Activated CD4-positive, alpha-beta T cell treated with anti-CD3 and anti-CD28 coated beads for 48 hours (primary cell): ENCODE measurements at places on chromosomes 16 and 17.

DNA sequence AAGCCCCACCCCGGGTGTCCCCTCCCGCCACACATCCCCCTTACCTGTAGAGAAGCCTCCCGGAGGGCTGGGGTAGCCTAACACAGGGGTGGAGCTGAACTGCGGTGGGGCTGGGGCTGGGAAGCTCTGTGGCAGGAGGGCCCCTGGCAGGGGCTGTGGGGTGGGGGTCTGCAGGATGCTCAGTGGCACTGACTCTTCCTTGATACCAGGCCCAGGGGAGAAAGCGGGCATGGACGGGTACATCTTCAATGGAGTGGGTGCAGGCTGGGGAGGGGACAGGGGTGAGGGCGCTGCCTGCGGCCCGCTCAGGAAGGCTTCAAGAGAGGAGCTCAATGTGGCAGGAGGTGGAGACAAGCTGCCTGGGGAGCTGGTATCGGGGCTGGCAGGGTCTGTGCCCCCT, 16.7 kb downstream of the SREBF1 start:
- DNase-seq: no peak

- no peak for DNase-seq
Measured at GRCh38 chr16:18039931-18040330, 296.6 kb downstream of the NPIPA8 start.

DNA sequence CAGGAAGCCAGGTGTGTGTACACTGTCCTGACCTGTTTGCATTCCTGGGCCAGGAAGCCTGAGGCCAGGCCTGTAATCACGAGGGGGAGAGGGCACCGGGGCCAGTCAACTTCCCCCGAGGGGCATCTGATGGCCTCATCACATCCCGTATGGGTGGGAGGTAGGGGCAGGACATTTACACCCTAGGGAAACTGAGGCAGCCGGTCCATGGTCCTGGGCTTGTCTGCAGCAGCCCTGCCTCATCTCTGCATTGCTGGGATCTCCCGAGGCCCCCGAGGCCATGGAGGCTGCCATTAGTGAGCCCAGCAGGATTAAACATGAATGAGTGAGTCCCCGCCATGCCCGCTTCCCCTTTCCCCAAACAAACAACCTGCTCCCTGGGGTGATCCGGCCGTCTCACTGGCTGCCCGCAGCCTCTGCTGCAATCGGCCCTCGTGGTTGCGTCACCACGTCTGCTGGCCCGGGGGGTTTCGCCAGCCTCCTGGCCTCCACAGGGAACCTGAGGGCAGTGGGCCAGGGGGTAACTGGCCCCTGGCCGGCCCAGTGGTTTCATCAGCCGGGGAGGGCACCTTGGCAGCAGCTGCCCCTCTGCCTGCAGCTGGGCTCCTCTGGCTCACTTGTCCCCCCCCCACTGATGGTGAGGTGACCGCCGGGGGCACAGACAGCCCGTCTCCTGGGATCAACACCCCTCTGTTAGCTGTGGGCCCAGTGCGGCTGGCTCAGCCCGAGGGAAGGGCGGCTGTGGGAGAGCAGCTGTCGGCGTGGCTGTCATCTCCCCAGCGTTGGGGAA, 88.3 kb upstream of the GSE1 start:
- DNase-seq: no peak

- DNase-seq: no peak
Measured at GRCh38 chr16:68645494-68646388, 631 bp downstream of the CDH3 start.

- no peak for DNase-seq
Measured at GRCh38 chr16:23968176-23968575, 132.4 kb downstream of the PRKCB start.

DNA sequence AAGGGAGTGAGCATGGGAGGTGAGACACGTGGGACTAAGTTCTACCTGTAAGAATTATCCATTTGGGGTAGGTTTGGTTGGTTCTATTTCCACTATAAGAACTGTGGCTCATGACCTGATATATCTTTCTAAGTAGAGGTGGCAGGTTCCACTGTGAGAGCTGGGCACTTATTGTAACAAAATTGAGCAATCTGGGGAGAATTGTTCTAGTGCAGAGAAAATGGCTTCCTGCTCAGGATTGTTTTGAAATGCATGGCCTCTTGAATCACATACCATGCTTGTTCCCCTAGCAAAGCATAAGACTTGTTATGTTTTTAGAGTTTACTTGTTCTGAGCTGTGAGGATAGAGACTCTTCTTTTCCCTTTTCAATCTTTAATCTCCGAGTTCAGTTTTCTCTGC, 125.9 kb downstream of the MAP2K6 start:
- no peak for DNase-seq

DNA sequence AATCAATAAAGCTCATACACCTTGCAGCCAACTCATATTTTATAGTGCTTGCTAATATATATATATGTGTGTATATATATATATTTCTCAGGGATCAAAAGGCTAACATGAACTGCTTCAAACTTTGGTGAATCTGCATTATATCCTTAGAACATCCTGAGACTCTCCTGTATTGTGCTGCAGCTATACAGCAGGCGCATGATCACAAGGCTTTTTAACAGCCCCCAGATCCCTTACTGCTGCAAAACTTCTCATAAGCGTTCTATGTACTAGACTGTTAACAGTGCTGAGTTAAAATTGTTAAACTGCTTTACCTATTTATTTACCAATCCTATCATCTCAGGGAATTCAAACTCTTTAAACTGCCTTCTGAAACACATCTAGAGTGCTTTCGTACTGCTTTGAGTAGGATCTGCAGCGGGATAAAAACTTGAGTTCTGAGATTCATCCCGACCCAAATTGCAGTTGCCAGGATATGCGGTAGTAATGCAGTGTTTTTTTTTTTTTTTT, 1.3 kb downstream of the GPATCH8 start:
- DNase-seq: no peak

- DNase-seq: peak; percentile 42
Measured at GRCh38 chr16:72172105-72173034, at the start of gene PMFBP1. Gene PMFBP1 (minus strand): TSS chr16:72172155. CDS start chr16:72171208, 947 bp downstream.

- no peak for DNase-seq
Measured at GRCh38 chr16:58451945-58452401, 48.0 kb upstream of the NDRG4 start.

- DNase-seq: no peak
Measured at GRCh38 chr17:77460514-77461046, 319.8 kb downstream of the SEC14L1 start.

- DNase-seq: no peak
Measured at GRCh38 chr17:56583772-56584171, 9.7 kb upstream of the NOG start.

DNA sequence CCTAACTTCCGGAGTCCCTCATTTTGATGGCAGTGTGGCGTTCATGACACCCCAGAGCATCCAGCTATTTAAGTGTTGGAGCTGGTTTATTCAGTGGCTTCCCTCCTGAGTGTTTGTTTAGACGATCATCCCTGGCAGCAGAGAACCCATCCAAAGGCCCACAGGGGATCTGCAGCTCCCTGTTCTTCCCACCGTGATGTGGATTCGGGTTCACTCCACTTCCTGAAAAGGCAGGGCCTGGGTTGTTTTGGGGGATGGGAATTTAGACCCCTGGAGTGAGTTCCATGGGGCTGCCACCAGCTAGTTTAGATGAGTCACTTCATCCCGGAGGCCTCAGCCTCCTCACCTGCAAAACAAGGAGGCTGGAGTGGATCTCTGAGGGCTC, 2.3 kb downstream of the KSR1 start:
- DNase-seq: no peak

DNA sequence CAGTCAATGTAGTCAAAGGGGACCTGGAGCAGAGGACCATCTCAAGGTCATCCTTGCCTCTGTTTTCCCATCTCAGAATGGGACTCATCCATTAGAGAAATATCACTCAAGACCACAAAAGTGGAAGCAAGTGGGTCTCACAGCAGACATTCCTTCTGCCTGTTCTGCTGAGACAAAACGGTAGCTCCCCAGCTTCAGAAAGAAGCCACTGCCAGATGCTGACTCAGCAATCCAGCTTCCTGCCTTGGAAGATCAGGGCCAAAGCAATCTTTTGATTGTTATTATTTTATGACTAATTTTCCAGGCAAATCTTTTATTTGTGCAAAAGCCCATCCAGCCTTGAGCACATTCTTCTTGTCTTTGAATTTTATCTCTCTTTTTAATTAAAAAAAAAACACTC, 86.8 kb downstream of the CCT6B start:
- no peak for DNase-seq

DNA sequence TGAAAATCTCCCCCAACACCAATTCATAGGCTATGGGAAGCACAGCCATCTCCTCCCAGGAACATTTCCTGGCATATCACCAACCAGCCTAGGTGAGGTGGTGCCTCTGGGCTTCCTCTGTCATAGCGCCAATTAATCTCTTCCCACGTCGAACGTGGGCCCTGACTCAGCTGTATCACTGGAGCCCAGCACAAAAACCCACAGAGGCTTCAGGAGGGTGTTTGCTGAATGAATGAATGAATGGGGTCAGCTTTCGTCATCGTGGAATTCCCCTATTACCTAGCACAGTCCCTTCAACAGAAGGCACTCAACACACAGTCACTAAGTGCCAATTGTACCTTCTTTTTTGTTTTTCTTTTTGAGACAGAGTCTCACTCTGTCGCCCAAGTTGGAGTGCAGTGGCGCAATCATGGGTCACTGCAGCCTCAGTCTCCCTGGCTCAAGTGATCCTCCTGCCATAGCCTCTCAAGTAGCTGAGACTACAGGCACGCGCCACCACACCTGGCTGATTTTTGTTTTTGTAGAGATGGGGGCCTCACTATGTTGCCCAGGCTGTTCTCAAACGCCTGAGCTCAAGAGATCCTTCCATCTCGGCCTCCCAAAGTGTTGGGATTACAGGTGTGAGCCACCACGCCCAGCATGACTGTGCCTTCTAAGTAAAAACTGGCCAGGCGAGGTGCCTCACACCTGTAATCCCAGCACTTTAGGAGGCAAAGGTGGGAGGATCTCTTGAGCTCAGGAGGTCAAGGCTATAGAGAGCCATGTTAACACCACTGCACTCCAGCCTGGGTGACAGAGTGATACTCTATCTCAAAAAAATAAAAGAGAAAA, 4.1 kb downstream of the ZNF688 start:
- DNase-seq: peak; percentile 81

DNA sequence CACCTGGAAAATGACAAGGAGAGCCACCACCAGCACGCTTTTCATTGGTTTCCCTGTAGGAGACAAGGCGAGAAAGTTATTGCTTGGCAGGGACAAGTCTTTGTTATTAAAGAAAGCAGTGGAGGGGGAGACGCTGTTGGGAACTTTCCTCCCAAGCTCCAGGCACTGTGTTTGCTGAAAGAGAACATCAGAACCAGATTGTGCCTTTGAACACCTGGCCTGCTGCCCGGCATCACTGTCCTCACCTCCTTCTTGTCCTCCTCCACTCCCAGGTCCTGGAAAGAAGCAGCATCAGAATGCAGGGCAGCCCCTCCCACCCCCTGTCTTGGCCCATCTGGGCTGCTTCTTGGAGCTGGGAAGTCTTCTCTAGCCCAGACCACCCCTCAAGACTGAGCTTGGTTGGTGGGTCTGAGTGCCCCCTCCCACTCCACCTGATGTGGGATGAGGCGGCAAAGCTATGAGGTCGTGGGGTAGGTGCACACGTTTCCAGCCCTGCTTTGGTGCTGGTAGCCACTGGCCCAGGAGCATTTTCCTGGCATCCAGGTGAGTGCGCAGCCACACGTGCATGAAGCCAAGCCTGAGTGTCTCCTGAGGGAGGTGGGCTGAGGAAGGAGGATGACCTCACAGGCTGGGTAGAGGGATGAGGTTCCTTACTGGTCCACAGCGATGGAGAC, 6.2 kb downstream of the CCR7 start:
- no peak for DNase-seq

GRCh38 chr17:79850571-79851460, 11.6 kb upstream of the CBX4 start:
- DNase-seq: peak; percentile 46

DNA sequence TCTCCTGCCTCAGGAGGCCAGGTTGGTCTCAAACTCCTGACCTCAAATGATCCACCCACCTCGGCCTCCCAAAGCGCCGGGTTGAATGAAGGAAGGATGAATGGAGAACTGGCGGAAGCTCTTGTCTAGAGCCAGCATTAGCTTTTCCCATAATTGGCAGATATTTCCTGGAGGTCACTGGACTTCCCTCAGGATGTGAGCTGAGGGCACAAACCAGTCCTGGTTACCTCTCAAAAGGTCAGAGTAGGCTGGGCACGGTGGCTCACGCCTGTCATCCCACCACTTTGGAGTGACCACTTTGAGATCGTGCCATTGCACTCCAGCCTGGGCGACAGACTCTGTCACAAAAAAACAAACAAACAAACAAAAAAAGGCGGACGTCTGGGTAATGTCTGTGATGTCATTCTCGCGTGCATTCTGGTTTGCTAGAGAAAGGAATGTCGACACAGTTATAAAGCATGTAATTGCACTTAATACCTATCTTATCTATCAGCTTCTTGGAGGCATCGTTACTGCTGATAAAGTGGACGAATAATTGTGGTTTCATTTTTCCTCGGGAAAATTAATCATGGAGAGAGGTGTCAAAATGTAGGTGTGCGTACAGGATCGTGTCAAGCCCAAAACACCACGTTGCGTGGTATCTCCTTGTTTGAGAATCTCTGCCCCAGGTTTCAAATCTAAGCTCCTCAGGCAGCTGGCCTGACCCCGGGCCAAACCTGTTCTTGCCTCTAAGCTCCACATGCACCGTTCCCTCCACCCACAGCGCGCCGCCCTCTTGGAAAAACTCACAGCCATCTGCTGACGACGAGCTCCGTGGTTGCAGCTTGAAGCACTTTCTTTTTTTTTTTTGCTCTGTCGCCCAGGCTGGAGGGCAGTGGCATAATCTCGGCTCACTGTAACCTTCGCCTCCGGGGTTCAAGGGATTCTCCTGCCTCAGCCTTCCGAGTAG, 6.4 kb upstream of the CRK start:
- peak; percentile 30 for DNase-seq

- DNase-seq: no peak
Measured at GRCh38 chr16:81817296-81817695, 38.2 kb downstream of the PLCG2 start.

GRCh38 chr16:30691907-30692306, 7.1 kb upstream of the SRCAP start:
- DNase-seq: no peak

- no peak for DNase-seq
Measured at GRCh38 chr17:21245639-21246084, 7.5 kb downstream of the NATD1 start.

DNA sequence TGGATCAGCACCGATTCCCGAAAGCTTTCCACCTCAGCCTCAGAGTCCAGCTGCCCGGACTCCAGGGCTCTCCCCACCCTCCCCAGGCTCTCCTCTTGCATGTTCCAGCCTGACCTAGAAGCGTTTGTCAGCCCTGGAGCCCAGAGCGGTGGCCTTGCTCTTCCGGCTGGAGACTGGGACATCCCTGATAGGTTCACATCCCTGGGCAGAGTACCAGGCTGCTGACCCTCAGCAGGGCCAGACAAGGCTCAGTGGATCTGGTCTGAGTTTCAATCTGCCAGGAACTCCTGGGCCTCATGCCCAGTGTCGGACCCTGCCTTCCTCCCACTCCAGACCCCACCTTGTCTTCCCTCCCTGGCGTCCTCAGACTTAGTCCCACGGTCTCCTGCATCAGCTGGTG, 15.0 kb downstream of the CD300LG start:
- no peak for DNase-seq

- DNase-seq: peak; percentile 91
Measured at GRCh38 chr17:75515496-75516254, at the start of gene CASKIN2. Gene CASKIN2 (minus strand): TSS chr17:75515537. CDS start chr17:75513804, 1,733 bp downstream.
